Stimulated activated CD4-positive, alpha-beta T cell treated with anti-CD3 and anti-CD28 coated beads, TNF-alpha, amount 100 ng/mL, for 1 hour (primary cell): ENCODE measurements at places on chromosomes 5 and 9.

DNA sequence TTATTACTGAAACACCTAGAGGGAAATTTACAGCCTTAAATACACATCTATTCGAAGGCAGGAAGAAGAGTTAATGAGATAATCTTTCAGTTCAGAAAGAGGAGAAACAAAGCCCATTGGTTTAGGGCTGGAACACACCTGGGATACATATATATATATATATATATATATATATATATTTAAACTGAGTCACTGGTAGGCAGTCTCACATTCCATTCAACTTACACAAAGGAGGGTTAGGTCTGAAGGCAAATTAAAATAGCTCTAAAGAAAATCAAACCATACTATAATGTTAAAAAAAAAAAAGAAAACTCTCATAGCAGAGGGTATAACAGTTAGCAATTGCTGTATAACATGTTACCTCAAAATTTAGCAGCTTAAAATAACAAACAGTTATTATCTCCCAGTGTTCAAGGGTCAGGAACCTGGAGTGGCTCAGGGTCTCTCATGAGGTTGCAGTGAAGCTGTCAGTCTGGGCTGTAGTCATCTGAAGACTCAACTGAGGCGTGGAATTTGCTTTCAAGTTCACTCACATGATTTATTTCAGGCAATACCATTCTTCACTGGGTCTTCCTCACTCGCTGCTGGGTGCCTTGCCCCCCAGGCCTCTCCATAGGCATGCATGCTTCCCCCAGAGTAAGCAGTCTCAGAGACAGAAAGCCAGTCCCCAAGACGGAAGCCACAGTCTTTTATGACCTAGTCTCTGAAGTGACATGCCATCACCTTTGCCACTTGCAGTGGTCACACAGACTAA lies 332.8 kb downstream of the NSG2 start:
- no peak for DNase-seq

- no peak for DNase-seq
Measured at GRCh38 chr9:17059465-17059864, 75.4 kb upstream of the CNTLN start.

- no peak for DNase-seq
Measured at GRCh38 chr9:105194234-105194633, 50.2 kb upstream of the SLC44A1 start.

DNA sequence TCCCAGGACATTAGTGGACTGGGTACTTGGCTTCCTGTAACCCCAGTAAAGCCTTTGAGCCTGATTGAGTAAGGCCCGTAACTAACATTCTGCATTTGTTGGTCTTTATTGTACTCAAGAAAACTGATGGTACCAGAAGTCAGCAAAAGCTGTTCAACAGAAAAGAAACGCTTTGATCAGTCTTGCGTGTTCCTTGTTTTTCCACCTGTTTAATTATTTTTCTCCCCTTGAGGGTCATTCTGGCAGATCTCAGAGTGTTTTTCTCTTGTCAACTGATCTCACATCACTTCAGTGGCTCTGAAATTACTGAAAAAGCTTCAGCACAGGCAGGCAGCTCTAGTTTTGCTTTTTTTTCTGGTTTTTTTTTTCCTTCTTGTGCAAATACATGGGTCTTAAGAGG lies 6.1 kb upstream of the TMEM268 start:
- DNase-seq = no peak

- no peak for DNase-seq
Measured at GRCh38 chr5:122500245-122501088, 188.4 kb downstream of the SNCAIP start.

GRCh38 chr9:33445389-33446239 lies 1.8 kb downstream of the AQP3 start:
- DNase-seq = no peak

GRCh38 chr5:166430491-166431319 lies 1860.7 kb upstream of the WWC1 start:
- no peak for DNase-seq

DNA sequence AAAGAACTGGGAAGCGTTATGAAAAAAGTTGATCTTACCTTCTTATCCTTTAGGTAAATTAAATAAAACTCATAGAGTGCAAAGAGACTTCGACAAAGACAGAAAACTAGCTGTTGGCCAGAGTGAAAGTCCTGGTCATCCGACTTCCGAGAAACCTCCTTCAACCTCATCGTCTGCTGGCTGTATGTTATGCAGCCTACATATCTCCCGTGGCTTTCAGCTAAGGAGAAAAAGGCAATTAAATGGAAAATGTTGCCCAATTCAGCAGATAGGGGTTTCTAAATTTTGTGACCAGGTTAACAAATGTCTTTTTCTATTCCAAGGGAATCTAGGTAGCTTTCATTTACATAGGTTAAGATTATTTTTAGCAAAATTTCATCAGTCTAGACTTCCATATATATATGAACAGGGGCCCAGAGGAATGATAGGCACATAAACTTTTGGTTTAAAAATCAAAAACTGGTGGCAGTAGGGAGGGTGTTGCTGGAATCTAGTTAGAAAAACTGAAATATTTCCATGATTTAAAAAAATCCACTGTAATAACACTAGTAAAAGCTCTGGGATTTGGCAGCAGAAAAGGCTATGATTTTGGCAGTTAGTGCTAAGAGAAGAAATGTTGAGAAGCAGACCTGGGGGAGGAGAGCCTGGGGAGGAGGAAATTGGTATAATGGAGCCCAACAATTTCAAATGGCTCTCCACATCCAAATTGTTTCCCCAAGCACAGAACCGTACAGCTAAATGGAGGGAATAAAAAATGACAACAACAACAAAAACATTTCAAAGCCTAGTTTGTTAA lies 32.1 kb downstream of the RAI14 start:
- no peak for DNase-seq

- no peak for DNase-seq
Measured at GRCh38 chr9:133715866-133716563, 22.1 kb downstream of the SARDH start.

- DNase-seq = no peak
Measured at GRCh38 chr9:130284249-130284625, 18.7 kb downstream of the HMCN2 start.

DNA sequence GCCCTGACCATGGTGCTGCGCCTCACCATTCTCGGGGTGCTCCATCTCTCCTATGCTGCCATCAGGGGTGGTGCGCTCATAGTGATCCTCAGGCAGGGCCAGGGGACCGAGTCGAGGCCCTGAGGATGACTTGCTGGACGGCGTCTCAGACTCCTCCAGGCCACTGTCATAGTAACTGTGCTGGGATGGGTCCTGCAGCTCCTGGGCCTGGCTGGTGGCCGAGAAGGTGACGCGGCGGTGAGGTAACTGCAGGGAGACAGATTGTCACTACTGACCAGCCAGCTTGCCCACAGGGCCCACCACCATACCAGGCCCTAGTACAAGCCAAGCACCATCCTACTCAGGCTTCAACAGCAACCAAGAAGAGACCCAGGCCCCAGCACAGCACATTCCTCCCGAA lies 21.0 kb downstream of the PCDH1 start:
- DNase-seq = no peak

GRCh38 chr9:15416880-15417279 lies 5.8 kb upstream of the SNAPC3 start:
- no peak for DNase-seq

DNA sequence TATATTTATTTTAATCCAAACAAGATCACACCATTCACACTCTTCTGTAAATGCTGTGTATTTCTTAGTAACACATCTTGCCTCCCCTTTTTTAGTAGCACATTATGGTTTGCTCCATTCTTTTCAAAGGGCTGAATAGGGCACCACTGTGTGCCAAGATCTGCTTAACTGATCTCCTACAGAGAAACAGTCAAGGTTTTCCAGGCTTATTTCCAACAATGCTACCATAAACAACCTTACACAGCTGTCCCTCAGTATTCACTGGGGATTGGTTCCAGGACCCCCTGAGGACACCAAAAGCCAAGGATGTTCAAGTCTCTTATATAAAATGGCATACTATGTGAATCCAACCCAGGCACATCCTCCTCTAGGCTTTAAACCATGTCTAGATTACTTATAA lies 16.5 kb downstream of the GOLM1 start:
- DNase-seq = no peak

DNA sequence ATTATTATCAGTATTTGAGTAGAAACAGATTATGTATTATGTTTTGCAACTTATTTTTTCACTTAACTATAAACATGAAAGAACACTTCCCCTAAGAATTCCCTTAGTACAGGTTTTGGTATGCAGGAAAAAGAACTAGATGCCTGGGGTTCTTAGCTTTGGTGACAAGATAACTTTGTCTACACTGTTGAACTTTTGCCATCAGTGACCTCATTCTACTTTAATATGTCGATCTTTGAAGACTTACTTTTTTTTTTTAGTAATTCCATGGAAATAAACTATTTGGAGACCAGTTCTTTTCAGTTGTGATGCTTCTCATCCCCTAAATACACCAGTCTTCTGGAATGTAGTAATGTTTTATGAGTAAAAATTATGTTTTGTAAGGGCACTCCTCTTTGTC lies 34.3 kb downstream of the ZNF462 start:
- no peak for DNase-seq
